ENCODE measurements at places on chromosomes 2 and 18.

DNA sequence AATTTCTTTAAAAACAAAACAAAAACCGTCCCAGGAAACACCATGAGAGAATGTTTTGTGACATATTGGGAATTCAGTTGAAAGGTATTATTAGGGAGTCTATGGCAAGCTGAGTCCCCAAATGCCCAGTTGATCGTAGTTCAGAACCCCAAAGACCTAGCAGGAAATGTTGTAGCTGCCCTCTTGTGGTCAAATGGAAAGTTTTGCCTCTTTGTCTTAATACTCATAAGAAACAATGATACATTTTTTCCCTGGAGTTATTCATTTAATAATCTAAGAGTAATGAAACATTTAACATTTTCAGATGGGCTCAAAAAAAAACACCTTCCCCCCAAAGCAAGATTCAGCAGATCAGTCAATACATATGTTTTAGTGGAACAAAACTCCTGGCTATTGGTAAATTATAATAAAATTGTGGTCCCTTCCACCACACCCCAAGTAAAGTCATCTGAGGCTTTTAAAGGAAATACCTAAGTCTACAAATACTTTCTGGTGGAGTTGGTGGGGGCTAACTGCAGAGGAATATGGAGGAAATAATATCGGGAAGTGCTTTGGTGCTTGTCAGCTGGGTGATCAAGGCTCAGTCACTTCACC lies 37.8 kb upstream of the EFEMP1 start:
- DNase-seq = no peak

DNA sequence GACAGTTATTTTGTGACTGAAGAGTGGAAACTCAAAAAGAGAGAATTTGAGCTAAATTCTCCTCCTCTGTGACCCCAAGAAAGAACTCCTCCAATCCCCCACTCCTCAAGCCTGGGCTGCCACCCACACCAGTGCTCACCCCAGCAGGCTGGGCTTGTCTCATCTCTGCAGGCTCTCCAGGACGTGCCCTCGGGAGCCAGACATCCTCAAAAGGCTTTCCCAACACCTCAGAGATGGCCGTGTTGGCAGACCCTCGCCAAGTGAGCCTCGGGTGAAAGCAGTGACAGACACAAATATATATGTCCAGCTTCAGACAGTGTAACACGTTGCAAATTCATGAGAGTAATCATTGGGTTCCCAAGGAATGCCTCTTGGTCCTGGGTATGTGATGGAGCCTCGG lies 377.7 kb upstream of the SALL3 start:
- no peak for DNase-seq

DNA sequence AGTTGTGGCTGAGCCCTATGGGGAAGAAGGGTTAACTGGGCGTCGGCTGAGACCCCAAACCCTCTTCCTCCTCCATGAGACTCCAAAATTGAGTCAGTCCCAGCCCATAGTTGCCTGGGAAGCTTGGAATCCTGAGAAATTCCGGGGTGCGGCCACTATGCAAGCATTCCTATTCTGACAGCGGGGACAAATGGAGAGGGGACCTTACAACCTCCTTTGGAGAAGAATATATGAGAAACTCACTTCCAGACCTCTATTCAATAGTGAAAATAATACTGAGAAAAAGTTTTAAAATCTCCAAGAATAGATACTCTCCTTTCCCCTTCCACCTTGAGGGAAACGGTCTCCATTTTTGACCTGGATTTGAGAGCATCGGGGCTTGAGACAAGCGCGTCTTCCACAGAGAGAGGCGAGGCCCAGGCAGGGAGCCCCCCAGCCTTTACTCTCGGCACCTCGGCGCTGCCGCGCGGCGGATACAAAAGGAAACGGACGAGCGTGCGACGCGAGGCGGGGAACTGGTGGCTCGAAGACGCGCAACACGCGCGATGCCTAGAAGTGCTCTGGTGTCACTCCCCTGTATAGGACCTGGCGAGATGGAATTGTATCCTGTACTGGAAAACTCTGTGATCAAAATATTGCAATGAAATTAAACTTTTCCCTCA lies 11.1 kb downstream of the NR4A2 start:
- peak; percentile 44 for DNase-seq

DNA sequence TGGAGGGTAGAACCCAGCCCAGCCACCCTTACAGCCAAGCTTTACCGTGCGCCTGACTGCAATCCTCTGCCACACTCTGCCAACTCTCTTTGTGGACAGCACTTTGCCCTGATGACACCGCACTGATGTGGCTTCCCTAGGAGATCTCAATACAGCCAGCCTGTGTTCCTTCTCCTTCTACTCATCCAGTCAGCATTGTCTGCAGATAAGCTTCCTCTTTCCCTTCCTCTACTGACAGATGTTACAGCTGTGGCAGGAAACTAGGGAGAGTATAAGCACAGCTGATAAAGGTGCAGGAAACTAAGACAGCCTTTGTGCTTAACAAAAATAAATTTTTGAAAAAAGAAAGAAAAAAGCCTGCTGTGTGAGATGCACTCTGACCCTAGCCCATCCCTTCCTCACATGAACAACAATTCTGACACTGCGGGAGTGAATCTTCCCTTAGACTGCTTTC lies 25.0 kb downstream of the CEP68 start:
- no peak for DNase-seq

DNA sequence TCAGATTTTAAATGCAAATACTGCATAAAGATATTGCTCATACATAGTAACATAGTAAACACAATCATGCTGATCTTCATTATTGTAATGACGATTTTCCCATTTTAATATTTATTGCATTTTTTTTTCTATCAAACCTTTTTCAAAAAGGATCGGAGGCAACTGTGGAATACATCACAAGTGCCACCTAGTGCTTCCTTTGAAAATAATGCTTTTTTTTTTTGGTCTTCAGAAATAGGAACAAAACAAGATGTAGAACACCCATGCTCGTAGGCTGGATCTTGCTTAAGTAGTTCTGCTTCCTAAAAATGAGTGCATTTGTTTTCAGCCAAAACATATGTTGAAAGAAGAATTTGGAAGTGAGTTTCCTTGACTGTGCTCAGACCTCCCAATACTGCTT lies 35.7 kb upstream of the GPR155 start:
- DNase-seq = no peak

All from stimulated activated CD4-positive, alpha-beta T cell treated with anti-CD3 and anti-CD28 coated beads, Interleukin-4, amount 100 ng/mL, for 1 hour (primary cell).